Dorsolateral prefrontal cortex (tissue), 122 donors: ENCODE measurements at places on chromosomes 12 and 14.

DNA sequence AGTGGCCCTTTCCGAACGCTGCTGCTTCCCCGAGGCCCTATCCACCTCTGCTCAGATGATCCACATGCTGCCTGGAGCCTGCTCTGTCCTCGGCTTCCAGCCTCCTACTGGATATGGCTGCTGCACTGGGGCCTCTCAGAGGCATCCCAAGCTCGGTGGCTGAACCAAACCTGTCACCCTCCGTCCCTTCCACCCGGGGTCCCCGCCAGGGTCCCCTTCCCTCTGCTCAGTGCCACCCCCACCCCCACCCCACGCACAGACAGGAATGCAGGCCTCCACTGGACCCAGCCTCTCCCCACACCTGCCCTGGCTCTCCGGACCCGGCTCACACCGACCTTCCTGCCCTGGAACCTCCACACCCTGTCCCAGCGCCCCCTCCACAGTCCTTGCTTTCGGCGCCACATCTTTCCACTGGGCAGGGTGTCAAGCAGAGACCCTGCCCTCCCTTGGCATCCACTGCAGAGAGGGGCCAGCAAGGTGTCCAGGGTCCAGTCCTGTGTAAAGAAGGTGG lies 6.1 kb downstream of the CEP170B start:
- no peak for DNase-seq

GRCh38 chr14:80996049-80996901 lies 40.9 kb downstream of the TSHR start:
- DNase-seq = no peak

- no peak for DNase-seq
Measured at GRCh38 chr14:50772412-50772811, 58.5 kb downstream of the NIN start.

DNA sequence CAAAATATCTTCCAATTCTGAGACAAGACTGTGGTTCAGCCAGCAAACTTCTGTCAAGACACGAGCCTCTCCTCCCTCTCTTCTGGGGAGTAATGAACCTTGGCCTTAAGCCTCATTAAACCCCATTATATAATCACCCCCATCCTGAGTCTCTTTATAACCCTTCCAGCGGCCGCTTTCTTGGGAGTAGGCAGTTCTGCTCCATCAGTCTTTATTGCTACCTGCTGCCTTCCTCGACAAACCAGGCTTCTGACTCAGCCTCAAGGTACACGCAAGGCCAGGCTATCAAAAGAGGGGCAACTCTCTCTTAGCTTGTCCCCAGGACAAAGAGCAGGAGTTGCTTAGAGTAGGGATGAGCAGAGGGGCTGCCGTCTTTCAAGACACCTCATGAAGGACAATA lies 300.8 kb upstream of the NOS1 start:
- no peak for DNase-seq

GRCh38 chr12:29733060-29733459 lies 50.7 kb downstream of the TMTC1 start:
- no peak for DNase-seq
